ENCODE measurements at places on chromosomes 2 and 18.

- DNase-seq: no peak
Observed at GRCh38 chr2:201350879-201351278, 6.3 kb downstream of the FLACC1 start.

GRCh38 chr2:58268685-58269084 is 27.6 kb upstream of the FANCL start:
- DNase-seq: no peak

DNA sequence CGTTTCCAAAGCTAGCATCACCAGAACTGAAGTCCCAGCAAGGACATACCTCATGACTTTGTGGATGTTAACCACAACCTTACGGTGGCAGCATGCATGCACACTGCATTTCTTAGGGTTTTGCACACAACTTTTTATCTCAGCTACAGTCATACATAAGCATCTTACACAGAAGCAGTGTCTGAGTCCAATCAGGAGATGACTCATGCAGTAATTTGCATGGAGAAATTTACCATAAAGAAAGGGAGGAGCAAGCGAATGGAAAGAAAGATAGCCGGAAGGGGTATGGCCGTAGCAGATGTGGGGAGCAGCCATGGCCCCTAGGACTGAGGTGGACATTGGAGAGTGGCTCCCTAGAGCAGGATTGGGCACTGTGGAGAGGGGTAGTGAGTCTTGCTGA is 522.5 kb downstream of the GALR1 start:
- no peak for DNase-seq

- no peak for DNase-seq
Observed at GRCh38 chr18:54415086-54415485, 57.4 kb downstream of the C18orf54 start.

All from stimulated activated CD8-positive, alpha-beta memory T cell treated with anti-CD3 and anti-CD28 coated beads, Interleukin-4, amount 100 ng/mL, for 1 hour (primary cell).